ENCODE measurements at places on chromosomes 2 and 18.

DNA sequence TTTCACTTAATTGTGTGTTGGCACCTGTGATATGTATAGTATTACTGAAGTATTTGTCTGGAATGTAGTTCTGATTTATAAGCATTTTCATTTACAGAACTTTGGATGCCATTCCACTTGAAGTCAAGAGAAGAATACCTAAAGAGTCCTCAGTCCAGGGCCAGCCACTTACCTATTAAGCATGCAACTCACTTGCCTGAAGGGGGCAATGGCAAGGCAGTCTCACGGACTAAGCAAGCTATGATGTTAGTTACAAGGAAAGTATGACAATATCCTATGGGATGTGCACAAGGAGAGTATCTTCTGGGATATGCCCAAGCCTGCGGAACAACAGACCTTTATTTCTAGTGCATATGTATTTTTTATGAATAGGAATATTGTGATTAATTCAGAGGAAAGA lies 369.4 kb upstream of the GCFC2 start:
- DNase-seq = no peak

DNA sequence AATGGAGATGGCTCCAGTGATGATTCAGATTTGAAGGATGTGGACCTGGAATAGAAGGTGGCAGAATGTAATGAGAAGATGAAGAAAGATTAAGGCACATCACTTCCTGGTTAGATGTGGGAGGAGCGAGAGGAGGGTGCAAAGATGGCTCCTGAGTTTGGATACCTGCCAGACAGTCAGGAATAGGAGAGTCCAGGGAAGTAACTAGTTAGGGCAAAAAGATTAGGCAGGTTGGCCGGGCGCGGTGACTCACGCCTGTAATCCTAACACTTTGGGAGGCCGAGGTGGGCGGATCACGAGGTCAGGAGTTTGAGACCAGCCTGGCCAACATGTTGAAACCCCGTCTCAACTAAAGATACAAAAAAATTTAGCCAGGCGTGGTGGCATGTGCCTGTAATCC lies 5.6 kb downstream of the C2orf74 start:
- DNase-seq = no peak

GRCh38 chr2:208280933-208281332 lies 14.9 kb downstream of the PIKFYVE start:
- no peak for DNase-seq

- no peak for DNase-seq
Observed at GRCh38 chr2:230439590-230439989, 23.6 kb downstream of the SP100 start.

- no peak for DNase-seq
Observed at GRCh38 chr2:142100970-142101369, 29.8 kb downstream of the LRP1B start.

DNA sequence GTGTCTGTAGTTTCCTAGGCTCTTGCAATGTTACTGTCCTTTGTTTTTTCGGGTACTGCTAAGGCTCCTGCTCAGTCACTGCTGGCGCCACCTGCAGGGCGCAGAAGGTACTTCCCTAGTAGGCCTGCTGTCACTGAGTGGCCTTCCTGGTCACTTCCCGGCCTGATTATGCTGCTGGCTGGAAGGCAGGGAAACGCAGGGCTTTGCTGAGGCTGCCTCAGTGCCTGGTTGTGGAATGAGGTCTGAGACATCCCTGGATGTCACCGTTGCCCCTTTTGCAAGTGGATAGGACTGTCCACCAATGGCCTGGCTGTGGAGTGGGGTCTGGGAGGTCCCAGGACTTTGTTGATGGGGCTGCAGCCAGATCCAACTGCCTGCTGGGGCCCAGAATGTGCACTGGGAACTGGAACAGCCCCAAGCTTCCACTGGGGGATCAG lies 13.1 kb downstream of the DAW1 start:
- DNase-seq = peak; percentile 69

DNA sequence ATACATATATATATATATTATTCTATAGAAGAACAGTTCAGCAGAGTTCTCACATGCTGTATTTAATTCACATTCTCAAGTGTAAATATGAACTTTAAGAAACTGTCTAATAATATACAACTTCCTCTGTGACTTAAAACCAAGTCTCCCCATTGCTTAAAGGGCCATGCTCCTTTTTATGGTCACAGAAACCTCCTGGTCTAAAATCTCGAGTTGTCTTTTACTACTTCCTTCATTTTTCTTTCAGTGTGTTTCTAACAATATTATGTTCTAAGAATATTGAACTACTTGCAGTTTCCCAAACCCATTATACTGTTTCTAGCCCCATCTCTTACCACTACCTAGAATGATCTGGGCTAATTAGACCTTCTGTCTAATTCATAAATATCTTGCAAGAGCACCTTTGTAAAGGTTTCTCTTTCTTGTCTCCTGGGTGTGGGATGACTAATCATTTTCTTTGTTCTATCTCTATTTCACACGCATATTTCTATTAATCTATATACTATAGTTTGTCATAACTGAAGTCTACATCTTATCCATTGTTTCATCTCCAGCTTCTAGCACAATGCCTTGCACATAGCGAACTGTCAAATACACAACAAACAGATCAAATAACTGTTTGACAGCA lies 48.8 kb downstream of the ERBB4 start:
- DNase-seq = no peak

DNA sequence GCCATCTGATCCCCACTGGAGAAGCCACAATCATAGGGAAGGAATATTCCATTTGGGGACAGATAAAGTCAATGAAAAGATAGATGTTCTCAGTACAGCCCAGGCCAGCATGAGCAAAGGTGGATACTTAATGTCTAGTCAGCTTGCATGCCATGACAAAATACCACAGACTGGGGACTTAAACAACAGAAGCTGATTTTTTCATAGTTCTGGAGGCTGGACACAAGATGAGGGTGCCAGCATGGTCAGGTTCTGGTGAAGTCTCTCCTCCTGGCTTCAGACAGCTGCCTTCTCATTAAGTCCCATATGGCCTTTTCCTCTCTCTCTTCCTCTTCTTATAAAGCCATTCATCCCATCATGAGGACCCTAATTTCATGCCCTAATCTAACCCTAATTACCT lies 116.1 kb upstream of the CYP1B1 start:
- no peak for DNase-seq

GRCh38 chr2:164008752-164009151 lies 272.9 kb upstream of the FIGN start:
- DNase-seq = no peak

- no peak for DNase-seq
Observed at GRCh38 chr2:241066171-241066892, 35.8 kb downstream of the MTERF4 start.

DNA sequence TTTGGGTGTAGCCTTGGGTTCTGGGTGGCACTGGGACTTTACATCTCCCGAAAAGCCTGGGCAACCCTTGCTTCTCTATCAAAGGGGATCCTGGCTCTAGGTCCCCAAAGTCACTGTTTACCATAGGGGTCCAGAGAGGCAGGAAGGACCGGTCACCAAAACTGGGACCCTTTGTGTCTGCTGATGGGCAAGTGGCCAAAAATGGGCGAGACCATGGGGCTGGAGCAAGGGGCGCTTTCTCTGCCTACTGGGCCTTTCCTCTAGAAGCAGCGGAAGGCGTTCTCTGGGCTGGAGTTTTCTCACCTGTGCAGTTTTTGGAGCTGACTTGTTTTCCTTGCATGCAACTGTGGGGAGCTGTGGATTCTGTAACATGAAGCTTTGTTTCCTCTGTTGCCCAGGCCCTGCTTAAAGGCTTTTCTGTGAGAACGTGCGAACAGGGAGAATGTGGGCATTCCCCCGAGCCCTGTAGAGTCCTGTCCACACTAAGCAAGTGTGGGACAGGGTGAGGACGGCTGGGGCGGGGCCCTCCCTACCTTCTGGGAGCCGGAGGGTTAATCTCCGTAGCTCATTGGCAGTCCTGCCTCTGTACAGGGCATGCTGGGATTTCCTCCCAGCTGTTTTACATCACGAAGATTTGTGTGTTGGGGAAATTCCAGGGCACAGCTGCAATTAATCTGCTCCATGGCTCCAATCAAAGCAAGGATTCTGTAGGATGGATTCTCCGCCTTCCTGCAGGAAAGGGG lies 50.2 kb downstream of the TGOLN2 start:
- no peak for DNase-seq

DNA sequence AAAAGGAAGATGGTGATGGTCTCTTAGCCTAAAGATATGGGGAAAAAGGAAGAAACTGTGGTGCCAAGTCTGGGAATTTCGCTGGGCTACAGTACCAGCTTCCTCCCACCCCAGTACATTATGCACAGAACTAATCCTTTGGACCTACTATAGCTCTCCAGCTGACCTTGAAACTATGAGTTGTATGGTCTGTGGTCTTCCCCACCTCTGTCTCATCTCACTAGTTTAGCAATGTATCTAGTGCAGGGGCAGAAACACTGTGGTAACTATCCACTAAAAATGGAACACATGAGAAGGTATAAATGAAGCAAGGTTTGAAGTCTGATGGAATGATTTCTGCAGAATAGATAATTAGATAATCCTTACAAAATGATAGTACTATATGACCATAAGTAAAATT lies 190.4 kb upstream of the CCDC150 start:
- no peak for DNase-seq

GRCh38 chr2:140457483-140457882 lies 1673.3 kb downstream of the LRP1B start:
- no peak for DNase-seq

- no peak for DNase-seq
Observed at GRCh38 chr2:66984864-66985263, 412.3 kb upstream of the ETAA1 start.

GRCh38 chr2:138275292-138275690 lies 226.3 kb upstream of the SPOPL start:
- no peak for DNase-seq

- DNase-seq = peak; percentile 5
Observed at GRCh38 chr18:43587538-43588153, 310.4 kb upstream of the SYT4 start.

DNA sequence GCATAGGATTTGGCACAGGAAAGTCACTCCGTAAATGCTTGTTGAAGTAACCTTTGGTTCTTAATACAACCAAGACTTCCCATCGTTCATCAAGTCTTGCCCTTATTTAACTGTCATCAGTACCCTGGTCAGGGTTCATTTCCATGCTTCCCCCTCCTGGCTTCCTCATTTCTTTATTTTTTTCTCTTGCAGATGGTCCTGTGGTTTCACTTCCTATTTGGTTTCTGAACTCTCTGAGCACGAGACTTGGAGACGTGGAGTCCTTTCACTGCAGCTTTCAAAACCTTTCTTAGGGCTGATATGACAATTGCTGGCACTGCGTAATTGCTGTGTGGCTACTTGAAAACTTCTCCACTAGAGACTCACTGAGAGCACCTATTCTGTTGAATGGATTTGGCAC lies 59.9 kb upstream of the PID1 start:
- no peak for DNase-seq

DNA sequence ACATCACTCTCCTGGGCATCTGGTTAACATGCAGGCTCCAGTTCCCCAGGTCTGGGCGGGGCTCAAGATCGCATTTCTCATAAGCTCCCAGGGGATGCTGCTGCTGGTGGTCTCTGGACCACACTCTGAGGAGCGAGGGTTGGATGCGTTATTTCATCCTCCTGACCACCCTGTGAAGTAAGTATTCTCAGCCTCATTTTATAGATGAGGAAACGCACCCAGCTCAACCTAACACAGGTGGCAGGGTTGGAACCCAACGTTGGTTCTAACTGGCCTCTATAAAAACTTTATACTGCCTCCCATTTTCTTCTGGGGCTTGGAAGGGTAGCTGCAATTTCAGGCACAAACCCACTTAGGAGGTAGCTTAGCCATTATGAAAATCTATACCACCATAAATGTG lies 120.5 kb downstream of the FAM210A start:
- no peak for DNase-seq

DNA sequence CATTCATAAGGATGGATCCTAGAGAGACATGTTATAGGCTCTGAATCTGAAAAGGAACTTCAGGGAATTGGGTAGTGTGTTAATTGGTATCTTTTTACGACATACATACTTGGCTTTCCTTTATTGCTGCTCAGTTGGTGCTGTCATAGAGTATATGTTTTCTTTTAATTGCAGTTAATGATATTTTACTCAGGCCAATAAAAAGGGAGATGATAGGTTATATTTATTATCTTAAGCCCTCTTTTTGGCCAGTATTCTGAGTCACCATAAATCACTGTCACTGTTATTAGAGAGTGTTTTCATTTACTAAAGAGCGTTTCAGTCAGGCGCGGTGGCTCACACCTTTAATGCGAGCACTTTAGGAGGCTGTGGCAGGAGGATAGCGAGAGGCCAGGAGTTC lies 47.6 kb downstream of the RALBP1 start:
- no peak for DNase-seq

GRCh38 chr2:102848366-102848839 lies 86.6 kb downstream of the TMEM182 start:
- no peak for DNase-seq

DNA sequence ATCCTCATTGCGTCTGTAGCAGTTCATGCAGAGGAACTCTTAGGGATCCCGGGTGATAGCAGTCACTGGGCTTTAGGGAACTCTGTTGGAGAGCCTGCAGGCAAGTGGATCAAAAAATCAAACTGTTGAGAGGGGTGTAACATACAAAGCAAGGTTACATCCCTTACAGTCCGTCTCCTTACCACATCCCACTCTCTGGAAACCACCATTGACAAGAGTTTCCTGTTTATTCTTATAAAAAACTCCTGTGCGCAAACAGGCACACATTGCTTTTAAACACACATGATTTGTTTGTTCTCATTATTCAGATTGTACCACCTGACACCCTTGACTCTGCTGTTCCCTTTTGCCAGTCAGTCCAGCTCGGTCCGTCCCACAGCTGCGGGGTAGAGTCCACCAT lies 137.7 kb downstream of the LTBP1 start:
- no peak for DNase-seq

- no peak for DNase-seq
Observed at GRCh38 chr2:17327649-17328048, 190.6 kb downstream of the RAD51AP2 start.

- DNase-seq = no peak
Observed at GRCh38 chr2:61356261-61356957, 114.5 kb downstream of the USP34 start.
